CD4-positive, alpha-beta T cell treated with Interleukin-17A for 1 hour (primary cell): ENCODE measurements at places on chromosomes 13 and 19.

DNA sequence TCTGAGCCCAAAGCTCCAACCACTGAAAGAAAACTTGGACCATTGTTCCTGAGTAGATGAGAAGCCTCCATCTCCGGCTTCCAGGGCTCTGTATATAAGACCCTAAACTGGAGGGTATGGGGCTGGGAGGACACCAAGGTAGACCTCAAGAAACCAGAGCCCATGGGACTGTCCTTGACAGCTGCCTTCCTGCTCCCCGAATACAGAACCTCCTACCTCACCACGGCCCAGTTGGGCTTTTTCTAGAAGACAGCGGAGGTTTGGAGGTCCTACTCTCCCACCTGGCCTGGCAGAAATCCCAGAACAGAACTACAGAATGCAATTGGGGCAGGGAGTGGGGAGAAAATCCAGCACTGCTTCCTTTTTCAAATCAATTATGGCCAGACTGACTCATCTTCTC is 177.3 kb upstream of the ZNF507 start:
- no peak for DNase-seq

DNA sequence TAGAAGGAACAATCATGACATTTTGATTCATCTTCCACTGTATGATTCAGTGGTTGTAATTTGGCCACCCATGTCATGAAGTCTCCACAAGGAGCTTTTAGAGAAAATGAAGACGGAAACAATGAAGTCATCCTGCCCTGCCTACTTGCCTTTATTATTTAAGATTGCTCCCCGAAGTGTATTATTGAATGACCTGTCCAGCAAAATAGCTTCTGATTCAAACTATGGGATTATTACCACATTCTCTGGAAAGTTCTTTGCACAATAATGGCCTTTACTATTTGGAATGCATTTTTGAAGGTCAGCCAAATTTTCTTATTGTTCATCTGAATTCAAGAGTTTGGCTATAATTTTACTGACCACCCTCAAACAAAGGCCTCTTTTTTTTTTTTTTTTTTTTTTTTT is 77.8 kb upstream of the RFC3 start:
- no peak for DNase-seq

- peak; percentile 81 for DNase-seq
These were observed 36.4 kb upstream of the NANOS3 start for GRCh38 chr19:13840305-13841085.

GRCh38 chr19:28196961-28197360 is 1016.0 kb downstream of the UQCRFS1 start:
- DNase-seq: no peak

DNA sequence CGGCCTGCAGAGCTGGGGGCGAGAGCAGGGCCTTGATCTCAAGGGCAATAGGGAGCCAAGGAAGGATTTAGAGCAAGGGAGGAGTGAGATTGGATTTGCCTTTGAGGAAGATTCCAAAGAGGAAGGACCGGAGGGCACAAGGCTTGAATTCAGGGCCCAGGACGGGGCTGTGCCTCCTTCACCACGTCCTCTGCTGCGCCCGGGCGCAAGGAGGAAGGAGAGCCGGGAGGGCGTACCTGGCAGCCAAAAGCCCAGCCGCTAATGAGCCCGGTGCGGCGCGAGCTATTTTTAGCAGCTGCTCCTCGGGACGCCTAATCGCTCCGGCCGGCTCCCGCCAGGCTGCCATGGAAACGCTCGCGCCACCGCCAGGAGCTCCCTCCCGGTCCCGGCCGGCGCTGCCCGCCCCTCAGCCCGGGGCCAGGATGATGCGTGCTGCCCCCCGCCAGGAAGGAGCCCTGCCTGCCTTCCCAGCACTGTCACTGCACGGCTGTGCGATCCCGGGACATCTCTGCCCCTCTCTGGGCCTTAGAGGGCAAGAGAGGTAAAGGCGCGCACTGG is 31.3 kb downstream of the TINCR start:
- DNase-seq: no peak

DNA sequence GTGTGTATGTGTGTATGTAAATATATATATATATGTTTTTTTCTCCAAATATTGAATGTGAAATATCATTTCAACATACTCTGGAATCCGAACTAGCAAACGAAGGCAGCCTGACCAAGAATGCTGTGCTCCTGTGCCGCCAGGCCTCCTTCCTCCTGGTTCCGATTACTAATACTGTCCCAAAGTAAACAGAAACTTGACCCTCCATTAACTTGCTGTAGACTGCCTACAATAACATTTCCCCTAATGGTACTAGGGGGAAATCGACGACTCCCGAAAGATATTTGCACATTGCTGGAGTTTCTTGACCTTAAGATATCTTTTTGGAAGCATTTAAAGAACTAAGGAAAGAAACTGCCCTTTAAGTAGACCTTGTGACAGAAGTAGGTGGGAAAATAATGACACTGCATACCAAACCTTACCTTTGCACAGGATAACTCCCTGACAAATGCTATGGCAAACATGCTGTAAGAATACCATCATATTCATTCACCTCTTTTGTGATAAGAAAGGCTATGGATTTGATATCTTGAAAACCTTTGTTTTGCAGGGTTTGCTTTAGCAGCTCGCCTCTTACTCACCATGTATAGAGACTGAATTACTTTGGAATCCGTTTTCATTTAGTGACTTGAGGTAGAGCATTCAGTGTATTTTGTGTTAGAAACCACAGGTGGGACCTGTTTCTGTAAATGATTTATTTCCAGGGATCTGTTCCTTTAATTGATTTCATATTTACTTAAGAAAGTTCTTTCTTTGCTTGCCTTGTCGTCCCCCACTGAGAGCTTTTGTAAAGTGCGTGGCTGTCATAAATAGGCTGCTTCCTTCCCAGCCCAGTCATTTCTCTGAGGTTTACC is 80.1 kb downstream of the KLF5 start:
- DNase-seq: no peak

GRCh38 chr13:46654951-46655350 is 102.0 kb downstream of the LRCH1 start:
- no peak for DNase-seq

DNA sequence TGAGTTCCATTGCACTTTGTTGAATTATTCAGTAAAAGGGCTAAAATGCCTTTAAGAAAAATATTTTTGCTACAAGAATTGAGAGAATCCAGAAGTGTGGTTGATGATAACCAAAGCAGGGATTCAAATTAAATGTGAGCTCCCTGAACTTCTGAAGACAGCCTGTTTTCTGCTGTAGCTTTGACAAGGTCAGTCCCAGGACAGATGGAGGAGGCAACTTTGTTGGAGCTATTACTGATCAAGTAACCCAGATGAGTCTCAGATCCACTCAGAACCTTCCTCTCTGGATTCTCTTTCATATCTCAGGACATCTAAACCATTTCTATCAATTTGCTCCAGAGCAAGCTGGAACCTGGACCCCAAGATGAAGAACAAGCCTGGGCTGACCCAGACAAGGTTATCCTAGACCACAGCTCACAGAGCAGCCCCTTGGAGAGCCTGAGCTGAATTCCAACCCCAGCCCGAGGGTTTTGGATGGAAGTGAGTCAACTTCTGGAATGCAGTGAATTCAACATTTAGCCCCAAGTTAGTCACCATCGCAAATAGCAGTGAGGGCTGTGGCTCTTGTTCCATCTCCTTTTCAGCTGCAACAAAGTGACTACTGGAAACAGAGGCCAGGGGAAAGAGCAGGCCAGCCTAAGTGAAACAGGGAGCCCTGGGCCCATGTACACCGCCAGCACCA is 137.8 kb upstream of the TSC22D1 start:
- DNase-seq: no peak

DNA sequence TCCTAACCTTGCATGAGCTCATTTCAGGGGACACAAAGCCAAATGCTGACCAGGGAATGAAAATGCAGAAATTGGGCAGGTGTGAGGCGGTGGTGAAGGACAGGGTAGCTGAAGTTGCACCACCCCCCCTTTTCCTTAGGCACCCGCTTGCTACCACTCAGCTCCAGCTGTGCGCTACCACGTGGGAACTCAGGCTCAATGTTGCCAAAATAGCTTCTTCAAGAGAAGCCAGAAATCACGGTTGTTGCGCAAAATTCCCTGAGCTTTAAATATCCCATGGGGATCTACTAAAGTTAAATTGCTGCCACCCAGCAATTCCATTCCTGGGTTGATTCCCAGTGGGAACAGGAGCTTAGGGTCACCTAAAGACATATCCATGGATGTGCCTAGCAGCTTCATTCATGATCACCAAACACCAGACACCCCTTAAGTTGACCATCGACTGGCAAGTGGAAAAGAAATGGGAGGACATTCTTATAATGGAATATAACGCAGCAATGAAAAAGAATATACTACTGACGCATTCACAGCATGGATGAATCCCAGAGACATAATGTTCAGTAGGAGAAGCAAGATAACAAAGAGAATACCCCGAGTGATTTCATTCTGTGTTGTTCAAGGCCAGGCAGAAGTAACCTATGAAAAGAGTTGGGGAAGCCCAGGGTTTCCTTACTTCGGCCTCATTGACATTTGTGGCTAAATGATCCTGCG is 12.8 kb upstream of the ADGRL1 start:
- DNase-seq: no peak

DNA sequence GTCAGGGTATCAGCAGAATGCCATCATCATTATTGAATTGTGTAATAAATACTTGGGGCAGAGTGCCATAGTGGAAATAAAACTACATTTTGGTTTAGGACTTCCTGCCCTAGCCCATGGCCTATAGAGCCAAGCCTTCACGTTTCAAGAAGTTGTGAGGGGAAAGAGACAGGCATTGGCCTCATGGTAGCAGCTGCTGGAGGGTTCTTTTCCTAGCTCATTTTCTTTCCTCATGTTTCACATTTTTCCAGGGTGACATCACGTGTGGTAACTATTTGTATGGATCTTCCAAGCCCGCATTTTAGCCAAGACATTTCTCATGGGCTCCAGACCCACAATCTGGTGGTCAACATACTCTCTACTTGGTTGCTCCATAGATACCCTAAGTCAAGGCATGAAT is 80.4 kb downstream of the LRCH1 start:
- no peak for DNase-seq

GRCh38 chr19:48799358-48800300 is 11.2 kb downstream of the BCAT2 start:
- DNase-seq: no peak

- DNase-seq: no peak
These were observed 2.8 kb downstream of the ZNF536 start for GRCh38 chr19:30374865-30375552.

DNA sequence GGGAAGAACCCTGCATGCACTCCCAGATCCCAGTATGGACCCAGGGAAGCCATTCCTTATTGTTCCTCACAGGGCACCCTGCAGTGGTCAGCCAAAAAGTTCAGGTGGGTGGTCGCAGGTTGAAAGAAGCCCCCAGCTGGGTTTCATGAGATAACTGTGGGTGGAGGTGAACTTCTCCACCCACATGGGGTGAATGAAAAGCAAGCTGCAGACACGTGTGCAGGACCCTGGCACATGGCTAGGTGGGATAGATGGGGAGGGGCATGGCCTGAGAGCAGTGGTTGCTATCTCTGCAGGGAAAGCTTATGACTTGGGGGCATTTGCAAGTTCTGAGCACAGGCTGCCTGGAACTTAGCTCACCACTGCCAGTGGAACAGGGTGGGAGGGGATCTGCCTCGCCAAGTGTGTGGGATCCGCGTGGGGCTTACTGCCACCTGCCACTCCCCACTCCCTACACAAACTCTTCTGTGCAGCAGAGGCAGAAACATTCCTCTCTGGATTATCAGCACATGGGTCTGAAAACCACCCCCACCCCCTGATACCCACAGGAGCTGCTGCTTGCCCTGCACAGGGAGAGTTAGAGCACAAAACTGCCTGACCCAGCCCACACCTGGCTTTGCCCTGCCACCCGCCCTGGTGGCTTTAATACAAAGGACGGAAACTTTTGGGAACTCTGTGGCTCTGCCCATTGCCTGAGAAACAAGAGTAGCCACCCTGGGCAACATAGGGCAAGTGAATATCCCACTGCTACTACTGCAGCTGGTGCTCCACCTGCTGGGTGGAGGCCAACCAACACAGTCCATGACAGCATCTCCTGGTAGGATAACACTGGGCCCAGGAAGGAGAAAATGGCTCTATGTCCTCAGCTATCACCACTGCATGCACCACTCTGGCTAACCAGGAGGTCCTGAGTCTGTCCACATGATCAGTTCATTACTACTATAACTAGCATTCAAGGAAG is 24.4 kb downstream of the PLA2G4C start:
- DNase-seq: no peak

DNA sequence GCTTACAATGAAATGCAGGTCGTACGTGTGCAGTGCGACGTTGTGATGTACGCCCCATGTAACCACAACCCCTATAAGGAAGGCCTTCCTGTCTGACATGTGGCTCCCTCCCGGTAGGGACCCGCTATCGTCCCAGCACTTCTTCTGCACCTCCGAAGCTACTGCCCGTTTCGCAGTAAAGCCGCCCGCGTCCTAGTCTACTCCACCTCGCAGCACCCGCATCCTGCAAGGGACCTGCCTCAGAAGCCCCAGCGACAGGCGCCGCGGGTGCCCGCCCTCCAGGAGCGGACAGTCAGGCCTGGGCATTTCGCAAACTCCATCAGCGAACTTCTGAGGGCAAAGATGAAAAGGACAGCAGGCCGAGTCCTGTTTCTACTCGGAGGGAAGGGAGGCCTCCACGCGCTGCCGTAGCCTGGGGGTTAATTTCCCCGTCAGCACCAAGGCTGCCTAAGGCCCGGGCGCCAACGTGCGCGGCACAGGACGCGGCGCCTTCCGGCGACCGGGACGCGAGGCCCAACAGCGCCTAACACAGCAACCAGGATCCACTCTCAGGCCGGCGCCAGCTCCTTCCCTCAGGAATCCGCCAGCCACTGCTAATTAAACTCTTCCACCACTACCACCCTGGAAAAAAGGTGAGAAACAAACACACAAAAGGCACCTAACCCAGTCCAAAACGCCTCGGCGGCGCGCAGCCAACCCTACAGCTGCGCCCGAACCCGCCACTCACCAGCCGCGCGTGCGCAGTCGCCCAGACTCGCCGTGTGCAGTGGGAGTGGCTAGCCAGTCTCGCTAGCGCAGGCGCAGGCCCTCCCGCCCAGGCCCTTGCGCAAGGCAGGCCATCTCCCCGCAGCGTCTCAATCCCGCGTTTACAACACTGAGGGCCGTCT is at the start of gene EEF1AKMT1:
TSS of gene EEF1AKMT1 (minus strand) at position 768 of the 887 bp plus-strand sequence. CDS start 16,363 bp downstream, outside the sequence.
- peak; percentile 94 for DNase-seq

GRCh38 chr13:60158321-60158801 is 5.4 kb downstream of the DIAPH3 start:
- no peak for DNase-seq

- no peak for DNase-seq
These were observed 11.1 kb upstream of the GTF2F2 start for GRCh38 chr13:45109102-45109720.

DNA sequence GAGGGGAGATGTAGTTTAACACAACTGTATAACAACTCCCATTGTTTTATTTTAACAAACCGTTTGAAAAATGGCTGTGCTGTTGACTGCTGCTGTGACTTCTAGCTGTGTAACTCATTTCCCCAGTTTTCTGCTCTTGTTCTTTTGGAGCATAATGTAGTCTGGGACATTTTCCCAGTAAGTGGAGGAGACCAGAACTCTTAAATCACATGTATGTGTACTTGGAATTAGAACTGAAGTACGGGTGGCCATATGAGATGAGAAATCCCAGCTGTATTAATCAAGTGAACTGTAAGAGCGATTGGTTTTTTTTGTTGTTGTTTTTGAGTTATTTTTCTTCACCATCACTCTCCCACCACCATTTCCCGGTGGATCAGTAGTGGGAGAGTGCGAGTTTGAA is 49.4 kb upstream of the RNF113B start:
- DNase-seq: no peak
